ENCODE measurements at places on chromosomes 7 and 10.

GRCh38 chr10:27745732-27746396 is at the start of gene MKX:
TSS of gene MKX (minus strand) at chr10:27745819. CDS start at chr10:27743415, 2,404 bp downstream.
- no peak for DNase-seq

- DNase-seq = no peak
Observed at GRCh38 chr10:6124666-6125065, 35.8 kb downstream of the RBM17 start.

DNA sequence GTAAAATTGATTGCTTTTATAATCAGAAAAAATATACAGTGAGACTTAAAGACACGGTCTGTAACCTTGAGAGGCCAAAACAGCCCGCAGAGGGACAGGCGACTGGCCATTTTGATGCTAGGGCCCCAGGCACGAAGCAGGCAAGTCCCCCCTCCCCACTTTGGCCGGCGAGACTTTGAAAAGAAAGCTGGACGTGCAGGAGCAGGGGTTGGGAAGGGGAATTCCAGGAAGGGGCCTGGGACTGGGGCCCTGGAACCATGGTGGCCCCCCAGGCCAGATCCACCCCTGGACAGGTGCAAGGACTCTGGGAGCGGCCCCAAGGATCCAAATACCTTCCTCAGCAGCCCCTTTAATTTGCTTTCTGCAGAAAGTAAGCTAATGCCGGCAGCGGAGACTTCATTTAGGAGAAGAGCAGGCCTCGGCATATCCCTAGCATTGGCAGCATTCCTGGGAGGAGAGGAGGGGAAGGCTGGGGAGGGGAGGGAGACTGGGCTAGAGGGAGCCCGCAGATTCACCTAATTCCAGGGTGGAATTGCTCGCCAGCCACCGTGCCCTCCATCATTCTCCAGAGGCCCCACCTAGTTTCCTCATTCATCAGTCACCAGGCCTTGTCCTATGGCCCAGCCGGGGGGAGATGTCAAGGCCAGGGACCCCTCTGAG is 24.9 kb upstream of the TNRC18 start:
- peak; percentile 67 for DNase-seq

GRCh38 chr7:37081436-37081835 is 357.1 kb upstream of the AOAH start:
- no peak for DNase-seq

DNA sequence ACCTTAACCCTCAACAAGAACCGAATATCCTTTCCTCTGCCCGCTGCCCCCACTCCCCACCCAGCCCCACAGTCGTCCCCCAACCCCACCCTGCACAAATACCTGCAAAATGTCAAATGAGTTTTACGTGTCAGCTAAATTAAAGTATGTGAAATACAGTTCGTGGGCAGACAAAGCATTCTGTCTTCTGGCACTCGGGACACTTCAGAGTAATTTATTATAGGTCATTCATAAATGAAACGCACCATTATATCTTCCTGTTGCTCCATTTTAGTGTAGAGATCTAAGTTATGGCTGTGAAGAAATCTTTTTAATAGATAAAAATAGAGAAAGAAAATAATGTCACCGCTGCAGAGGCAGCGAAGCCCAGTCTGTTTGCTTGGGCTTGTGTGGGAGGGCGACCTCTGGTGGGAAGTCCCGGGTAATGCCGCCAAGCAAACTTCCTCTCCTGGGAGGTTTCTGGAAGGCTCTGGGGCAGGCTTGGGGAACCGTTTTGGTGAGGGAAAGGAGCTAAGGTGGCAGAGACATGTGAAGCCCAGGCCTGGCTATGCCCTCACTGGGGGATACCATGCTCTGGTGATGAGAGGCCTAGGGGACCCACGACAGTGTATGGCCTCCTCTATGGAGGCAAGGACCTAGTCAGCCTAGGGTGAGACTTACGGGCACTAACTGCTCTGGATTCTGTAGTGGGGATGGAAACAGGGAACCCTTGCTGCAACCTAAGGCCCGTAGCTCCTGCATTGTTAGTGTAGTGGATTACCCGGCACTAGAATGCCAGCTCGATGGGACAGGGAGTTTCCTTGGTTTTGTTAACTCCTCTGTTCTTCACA is 604.9 kb downstream of the LRMDA start:
- DNase-seq = peak; percentile 44

Data from NCI-H1694 (cell line).